ENCODE measurements at places on chromosomes 11 and 22.

- DNase-seq, result no peak
Observed at GRCh38 chr11:117866526-117866925, 9.9 kb downstream of the FXYD6 start.

GRCh38 chr11:124109377-124109776 is 5.9 kb upstream of the VWA5A start:
- DNase-seq, result no peak

DNA sequence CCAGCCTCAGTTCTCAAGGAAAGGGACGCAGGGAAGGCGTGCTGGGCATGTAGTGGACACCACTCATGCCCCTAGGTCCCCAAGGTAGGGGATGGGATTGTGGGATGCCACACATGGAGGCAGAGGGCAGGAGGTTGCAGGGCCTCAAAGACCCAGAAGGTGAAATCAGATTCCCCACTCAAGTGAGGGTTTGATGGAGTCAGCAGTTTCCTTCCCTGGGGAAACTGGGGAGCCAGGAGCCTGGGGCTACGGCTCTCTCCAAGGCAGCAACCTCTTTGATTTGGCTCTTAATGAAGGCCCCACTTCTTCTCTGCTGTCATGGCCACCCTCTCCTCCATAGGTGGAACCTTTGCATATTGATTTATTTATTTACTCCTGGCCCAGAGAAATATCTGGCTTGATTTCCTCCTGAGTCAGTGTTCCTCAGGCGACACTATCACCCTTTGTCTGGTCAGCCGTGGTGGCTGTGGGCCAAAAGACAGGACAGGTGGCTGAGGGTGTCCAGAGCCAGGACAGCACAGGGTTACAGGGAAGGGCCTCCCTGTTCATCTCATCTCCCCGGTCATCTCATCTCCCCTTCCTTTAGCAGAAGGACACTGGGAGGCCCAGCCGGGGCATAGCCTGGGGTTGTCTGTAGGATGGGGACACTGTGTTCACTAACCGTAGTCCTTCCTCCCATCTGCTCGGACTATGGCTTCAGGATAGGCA is 9.6 kb downstream of the GNAZ start:
- no peak for DNase-seq

- no peak for DNase-seq
Observed at GRCh38 chr11:197741-198235, 4.9 kb downstream of the SCGB1C1 start.

DNA sequence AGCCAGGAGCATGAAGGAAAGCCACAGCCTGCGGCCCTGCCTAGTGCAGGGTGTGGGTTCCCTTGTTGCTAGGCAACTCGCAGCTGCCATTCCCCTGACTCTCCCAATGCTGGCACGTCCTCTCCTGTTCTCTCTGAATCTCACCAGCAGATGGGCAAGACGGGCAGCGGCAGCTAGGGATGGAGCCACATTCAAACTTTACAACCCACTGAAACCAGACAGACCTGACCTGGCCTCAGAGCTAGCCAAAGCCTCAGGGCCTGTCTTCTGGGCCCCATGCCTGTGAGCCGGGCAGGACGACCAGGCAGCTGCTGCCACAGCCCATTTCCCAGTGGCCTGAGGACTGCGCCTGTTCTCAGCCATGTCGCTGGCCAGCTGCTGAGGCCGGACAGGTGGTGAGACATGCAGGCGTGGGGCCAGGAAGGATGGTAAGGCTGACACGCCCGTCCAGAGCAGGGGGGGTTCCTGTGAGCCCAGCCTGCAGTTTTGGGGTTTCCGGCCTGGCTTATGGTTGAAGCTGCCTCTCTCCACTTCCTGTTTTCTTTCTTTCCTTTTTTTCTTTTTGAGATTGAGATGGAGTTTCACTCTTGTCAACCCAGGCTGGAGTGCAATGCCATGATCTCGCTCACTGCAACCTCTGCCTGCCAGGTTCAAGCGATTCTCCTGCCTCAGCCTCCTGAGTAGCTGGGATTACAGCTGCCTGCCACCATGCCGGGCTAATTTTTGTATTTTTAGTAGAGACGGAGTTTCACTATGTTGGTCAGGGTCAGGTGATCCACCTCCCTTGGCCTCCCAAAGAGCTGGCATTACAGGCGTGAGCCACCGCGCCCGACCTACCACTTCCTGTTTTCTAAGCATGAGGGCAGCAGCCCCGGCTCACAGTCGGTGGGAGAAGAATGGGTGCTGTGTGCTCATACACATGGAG is 4.1 kb downstream of the SUN2 start:
- DNase-seq, result peak; percentile 62

- no peak for DNase-seq
Observed at GRCh38 chr11:74937696-74938475, 11.0 kb downstream of the XRRA1 start.

- DNase-seq, result no peak
Observed at GRCh38 chr22:19896665-19897355, 42.1 kb upstream of the GNB1L start.

DNA sequence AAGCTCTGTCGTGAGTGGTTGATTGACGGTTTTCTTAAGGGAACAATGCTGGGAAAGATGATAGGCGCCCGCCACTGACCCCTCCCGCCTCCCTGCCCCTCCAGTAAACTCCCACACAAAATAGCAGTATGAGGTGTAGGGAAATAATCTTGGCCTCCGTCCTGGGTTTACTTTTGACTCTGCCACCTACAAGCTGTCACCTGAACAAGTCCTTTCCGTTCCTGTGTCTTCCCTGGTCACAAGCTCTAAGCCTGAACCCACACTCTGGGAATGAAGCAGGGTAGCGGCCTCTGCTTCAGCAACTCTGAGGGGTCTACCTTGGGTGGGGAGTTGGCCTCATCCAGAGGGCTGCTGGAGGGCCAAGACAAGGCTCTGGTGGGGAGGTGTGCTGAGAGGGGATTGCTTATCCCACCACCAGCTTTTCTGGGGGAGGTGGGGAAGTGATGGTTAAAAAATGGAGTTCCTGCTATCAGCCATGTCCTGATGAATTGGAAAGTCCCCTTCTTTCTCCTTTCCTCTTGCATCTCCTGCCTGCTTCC is 87.8 kb downstream of the CEP164 start:
- DNase-seq, result no peak

DNA sequence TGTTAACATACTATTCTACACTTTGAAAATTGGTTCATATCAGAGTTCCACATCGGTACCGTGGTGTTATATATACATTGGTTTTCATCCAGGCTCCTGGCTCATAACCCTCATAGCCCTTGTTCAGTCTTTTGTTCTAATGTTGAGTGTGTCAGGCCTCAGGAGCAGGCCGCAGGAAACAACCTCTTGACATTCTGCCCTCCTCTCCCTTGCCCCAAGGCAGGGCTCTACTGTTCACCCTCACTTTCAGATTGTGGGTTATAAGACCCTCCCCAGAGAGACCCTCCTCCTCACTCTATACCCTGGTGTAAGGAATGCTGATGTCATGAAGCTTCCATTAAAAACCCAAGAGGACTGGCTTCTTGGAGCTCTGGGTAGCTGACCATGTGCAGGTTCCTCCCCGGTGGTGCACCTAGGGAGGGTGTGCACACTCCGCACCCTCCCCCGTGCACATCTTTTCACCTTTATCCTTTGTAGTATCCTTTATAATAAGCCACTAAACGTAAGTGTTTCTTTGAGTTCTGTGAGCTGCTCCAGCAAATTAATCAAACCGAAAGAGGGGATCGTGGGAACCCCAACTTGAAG is 12.1 kb downstream of the SSH3 start:
- DNase-seq, result no peak

DNA sequence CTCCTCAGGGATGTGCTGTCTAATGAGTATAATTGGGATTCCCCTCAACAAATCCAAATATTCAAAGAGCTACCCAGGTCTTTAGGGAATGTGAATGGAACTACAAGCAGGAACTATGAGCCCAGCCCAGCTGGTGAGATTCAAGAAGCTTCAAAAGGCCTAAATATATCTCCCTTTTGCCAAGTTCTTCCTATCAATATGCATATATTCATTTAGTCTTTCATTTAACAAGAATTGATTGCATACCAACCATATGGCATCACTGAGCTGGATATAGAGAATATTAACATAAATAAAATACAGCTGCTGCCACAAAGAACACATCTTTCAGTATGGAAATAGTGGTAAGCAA is 58.9 kb upstream of the PRSS23 start:
- DNase-seq, result no peak

DNA sequence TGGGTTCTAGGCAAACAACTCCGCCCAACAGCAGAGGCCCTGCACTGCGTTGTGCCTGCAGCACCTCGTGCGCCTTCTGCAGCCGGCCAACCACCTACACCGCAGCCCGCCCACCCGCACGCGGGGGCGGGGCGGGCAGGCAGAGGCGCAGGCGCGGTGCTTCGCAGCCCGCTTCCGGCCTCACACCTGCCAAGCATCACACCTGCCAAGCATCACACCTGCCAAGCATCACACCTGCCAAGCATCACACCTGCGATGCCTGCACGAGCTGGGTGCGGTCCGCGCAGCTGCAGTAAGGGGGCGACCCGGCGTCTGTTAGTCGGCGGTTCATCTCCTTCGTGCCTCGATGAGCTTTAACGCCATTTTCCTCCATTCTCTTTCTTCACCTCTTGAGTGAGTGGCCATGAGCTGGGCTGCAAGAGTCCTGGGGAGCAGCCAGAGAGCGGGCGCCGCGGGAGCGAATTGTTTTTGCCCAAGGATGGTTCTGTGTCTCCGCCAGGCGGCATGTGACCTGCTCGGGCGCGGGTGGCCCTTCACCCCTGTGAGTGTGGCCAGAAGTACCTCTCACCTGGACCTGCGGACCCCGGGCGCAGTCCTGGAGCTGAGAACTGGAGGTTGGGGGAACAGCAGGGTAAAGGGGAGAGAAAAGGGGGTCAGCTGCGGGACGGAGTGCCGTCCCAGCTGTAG is at the start of gene LDHAL6A:
LDHAL6A (plus strand) TSS at position 171 of the 687 bp plus-strand sequence. CDS start 825 bp downstream, outside the sequence.
- DNase-seq, result no peak

GRCh38 chr22:22520020-22520656 is at the start of gene ZNF280A:
ZNF280A (minus strand) TSS chr22:22520270; CDS start chr22:22515630, 4,640 bp downstream.
- no peak for DNase-seq

DNA sequence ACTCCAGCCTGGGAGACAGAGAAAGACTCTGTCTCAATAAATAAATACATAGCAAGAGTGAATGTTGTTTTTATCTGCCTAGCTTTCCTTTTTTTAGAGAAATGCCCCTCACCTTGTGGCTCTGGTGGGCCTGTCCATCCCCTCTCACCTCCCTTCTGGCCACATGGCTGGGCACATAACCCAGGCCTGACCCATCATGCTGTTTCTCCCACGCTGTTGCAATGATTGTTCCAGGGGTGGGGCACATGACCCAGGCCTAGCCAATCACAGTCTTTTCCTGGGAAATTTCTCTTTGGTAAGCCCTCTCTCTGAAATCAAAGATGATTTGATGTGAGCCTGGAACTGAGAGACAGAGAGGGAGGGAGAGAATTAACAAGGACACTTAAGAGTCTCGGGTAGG is 5.5 kb upstream of the CYTH4 start:
- DNase-seq, result no peak

DNA sequence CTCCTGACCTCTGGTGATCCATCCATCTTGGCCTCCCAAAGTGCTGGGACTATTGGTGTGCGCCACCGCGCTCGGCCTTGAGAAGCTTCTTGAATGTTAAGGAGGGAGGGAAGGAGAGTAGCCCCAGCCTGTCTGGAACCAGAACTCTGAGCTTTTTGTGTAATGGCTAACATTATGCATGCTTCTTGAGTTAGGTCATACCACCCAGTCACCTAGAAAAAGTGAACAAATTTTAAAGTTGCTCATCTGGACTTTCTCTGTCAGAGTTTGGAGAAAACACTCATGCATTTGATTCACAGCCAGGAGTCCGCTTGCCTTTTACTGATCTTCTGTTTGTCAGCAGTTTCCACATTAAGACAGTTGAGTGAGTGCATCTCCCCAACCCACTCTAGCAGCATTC is 82.1 kb downstream of the PPP6R3 start:
- DNase-seq, result no peak

- DNase-seq, result no peak
Observed at GRCh38 chr22:39309364-39309861, 10.0 kb downstream of the RPL3 start.

DNA sequence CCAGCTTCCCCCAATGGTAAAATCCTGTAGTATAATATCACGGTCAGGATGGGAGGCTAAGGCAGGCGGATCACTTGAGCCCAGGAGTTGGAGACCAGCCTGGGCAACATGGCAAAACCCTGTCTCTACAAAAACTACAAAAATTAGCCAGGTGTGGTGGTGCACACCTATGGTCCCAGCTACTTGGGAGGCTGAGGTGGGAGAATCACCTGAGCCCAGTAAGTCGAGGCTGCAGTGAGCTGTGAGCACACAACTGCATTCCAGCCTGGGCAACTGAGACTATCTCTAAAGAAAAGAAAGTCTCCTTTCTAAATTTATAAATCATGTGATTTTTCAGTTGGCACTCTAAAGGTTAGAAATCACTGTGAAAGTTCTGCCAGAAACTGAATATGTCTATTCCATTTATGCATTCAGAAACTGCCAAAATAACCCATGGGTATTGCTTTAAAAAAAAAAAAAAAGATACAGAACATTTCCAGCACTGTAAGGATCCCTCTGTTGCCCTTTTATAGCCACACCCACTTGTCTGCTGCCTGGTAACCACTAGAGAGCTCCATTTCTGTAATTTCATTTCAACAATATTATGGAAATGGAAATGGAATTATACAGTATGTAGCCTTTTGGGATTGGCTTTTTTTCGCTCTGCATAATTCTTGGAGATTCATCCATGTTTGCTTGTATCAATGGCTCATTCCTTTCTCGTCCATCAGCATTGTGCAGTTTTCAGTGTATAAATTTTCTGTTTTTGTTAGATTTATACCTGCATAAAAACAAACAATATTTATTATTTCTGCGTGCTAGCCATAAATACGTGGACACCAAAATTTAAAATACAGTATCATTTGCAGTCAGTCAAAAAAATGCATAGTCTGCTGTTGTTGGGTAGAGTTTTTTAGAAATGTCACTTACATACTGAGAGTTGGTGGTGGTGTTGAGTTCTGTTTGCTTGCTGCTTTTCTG is 9.4 kb downstream of the CDC45 start:
- no peak for DNase-seq

- no peak for DNase-seq
Observed at GRCh38 chr22:19571207-19571795, 47.1 kb upstream of the CLDN5 start.

DNA sequence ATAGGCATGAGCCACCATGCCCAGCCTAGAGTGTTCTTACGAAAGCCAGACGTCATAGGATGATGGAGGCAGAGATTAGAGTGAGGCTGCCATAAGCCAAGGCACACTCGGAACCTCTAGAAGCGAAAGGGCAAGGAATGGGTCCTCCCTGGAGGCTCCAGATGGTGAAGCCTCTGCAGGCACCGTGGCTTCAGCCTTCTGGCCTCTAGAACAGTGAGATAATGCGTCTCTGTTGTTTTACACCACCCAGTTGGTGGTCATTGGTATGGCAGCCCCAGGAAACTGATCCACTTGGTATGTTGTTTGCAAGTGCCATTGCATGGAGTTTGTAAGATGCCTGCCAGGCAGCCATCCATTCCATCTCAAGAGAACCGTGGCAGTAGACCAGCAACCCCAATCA is 791.0 kb downstream of the TBC1D22A start:
- DNase-seq, result no peak

Data from stimulated activated CD4-positive, alpha-beta T cell treated with anti-CD3 and anti-CD28 coated beads, TNF-alpha, amount 100 ng/mL, for 24 hours (primary cell).